ENCODE measurements at places on chromosomes 12 and 14.

- H3K27ac ChIP-seq: peak overlapping the region; percentile 67
- no peaks in the 10 kb centered on the region for H3K36me3 ChIP-seq
- H3K4me3 ChIP-seq: peak overlapping the region; percentile 1
- no peaks in the 10 kb centered on the region for H3K27me3 ChIP-seq
- H3K4me1 ChIP-seq: peaks cover 17% of the 10 kb centered on the region
- no peak for DNase-seq
Measured at GRCh38 chr12:14283489-14284144, 81.9 kb upstream of the ATF7IP start.

DNA sequence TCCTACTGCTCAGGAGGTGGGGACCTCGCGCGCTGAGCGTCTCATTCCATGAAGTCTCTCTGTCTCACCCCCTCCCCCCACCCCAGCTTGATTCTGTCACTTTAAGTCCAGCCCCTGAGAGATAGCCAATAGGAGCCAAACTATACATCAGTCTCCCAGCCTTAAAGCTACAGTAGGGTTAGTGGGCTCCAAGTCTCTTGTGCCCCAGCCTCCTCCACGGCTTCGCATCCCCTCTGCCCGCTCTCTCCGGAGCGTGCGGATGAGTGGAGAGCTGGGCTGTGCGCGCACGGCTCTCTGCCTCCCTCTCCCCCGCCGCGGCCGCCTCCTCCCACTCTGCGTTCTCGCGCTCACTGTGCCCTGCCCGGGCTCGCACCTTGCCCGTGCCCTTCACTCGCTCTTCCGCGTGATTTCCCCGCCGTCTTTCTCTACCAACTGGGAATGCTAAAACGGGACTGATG, at the start of gene ESRRB:
Gene ESRRB (plus strand): TSS at position 191 of the 458 bp plus-strand sequence. CDS start 265 bp downstream, at position 456.
- H3K4me3 ChIP-seq: peak within 1 kb of the TSS; percentile 89
- peak; percentile 27 for DNase-seq
- peaks cover 15% of the 10 kb centered on the region for H3K27me3 ChIP-seq

- no peak overlapping the region for H3K27ac ChIP-seq
- H3K36me3 ChIP-seq: no peaks in the 10 kb centered on the region
- H3K4me3 ChIP-seq: no peak overlapping the region
- no peaks in the 10 kb centered on the region for H3K27me3 ChIP-seq
- no peak for DNase-seq
Measured at GRCh38 chr12:89756194-89756584, 47.6 kb upstream of the ATP2B1 start.

GRCh38 chr12:6450869-6451347, 934 bp upstream of the TAPBPL start:
- DNase-seq: no peak
- peaks cover 2% of the 10 kb centered on the region for H3K27me3 ChIP-seq
- peaks cover 45% of the 10 kb centered on the region for H3K4me1 ChIP-seq

All from endothelial cell (in vitro differentiated cells).